Muscle of arm (tissue), 14 donors: ENCODE measurements at places on chromosomes 2 and 18. TPM values are rescaled to one million over a fixed set of nuclear protein-coding genes. Genes with fewer than 3 reads are reported as not detected.

GRCh38 chr18:8176554-8176953, 432.7 kb upstream of the RAB12 start:
- DNase-seq, result no peak

DNA sequence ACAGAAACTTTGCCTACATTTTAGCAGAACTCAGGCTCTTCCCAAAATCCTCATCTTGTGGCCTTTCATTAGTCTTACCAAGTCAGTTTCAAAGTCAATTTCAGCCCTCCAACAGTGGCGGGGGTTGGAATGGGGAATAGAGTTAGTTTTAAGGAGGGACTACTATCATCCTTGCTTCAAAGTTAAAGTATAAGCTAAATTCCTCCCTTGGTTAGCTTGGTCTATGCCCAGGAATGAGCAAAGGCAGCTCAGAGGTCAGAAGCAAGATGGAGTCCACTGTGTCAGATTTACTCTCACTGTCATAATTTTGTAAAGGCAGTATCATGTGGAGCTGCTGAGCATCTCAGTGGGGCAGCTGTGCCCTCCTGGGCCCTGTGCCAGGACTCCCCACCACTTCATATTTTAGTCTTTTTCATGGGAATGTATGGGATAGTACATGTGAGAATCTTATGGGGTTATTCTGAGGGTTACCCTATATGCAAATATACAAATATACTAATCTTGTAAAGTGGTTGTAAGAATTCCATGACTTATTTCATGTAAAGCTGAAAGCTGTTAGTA, 145.2 kb upstream of the MMADHC start:
- DNase-seq, result no peak

GRCh38 chr18:24913507-24914170, 438.3 kb downstream of the ZNF521 start:
- DNase-seq, result peak; percentile 25

The PHOSPHO2 gene
- polyA plus RNA-seq, result 7.8 TPM

The SPATA3 gene
- polyA plus RNA-seq, result not detected

The TACR1 gene
- 0.20 TPM for polyA plus RNA-seq
